SK-N-DZ (cell line): ENCODE measurements at places on chromosomes 2 and 18.

DNA sequence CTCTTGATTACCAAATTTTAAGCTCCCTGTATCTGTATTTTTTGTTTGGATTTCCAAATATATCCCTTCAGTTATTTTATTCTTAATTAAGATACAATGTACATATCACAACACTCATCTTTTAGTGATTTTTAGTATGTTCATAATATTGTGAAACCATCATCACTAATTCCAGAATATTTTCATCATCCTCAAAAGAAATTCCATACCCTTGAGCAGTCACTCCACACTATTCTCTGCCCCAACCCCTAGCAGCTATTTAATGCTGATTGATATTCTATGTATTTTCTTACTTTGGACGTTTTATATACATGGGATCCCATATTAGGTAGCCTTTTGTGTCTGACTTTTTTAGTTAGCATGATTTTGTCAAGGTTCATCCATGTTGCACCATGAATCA lies 127.4 kb upstream of the SLC8A1 start:
- DNase-seq = no peak

GRCh38 chr2:143501106-143501676 lies 372.0 kb downstream of the ARHGAP15 start:
- DNase-seq = no peak

- no peak for DNase-seq
These were observed 12.6 kb upstream of the ID2 start for GRCh38 chr2:8669157-8669817.

GRCh38 chr2:99444222-99444621 lies 45.6 kb downstream of the REV1 start:
- DNase-seq = no peak

DNA sequence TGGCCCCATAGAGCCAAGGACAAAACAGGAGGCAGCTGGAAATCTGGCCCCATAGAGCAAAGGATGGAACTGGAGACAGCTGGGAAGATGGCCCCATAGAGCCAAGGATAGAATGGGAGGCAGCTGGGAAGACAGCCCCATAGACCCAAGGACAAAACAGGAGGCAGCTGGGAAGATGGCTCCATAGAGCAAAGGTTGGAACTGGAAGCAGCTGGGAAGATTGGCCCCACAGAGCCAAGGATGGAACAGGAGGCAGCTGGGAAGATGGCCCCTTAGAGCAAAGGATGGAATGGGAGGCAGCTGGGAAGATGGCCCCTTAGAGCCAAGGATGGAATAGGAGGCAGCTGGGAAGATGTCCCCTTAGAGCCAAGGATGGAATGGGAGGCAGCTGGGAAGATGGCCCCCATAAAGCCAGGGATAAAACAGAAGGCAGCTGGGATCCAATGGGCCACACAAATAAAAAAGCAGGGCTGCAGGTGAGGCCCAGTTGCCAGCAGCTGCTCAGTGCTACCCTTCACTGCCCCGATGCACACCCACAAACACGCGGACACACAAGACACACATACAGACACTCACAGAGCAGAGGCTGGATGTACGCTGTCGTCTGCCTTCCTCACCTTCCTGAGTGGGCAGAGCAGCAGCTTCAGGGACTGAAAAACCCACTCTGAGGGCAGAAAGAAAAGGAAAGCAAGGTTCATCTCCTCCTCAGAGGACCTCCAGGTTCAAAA lies 505.4 kb upstream of the MYT1L start:
- DNase-seq = no peak

GRCh38 chr2:121149384-121149783 lies 135.6 kb downstream of the TFCP2L1 start:
- no peak for DNase-seq
